ENCODE measurements at places on chromosomes 3 and 15.

- DNase-seq: no peak
Observed at GRCh38 chr3:6435951-6436350, 425.0 kb upstream of the GRM7 start.

DNA sequence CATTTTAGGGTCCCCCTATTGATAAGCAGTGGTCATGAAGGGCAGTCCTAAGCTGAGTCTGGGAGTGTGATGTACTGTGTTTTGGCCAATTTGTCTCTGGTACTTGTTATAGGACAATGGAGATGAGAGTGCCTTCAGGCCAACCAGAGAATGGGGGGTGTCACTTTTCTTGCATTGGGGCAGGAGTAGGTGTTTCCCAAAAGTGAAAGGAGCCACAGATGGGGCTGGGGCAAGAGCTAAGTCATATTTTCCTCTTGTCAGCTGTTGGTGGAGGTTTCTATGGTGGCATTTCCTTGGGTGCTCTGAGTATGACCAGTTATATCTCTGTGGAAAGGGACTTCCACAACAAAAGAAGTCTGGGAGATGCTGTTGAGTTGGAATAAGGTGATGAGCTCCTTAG is 24.7 kb upstream of the BSN start:
- DNase-seq: peak; percentile 54

DNA sequence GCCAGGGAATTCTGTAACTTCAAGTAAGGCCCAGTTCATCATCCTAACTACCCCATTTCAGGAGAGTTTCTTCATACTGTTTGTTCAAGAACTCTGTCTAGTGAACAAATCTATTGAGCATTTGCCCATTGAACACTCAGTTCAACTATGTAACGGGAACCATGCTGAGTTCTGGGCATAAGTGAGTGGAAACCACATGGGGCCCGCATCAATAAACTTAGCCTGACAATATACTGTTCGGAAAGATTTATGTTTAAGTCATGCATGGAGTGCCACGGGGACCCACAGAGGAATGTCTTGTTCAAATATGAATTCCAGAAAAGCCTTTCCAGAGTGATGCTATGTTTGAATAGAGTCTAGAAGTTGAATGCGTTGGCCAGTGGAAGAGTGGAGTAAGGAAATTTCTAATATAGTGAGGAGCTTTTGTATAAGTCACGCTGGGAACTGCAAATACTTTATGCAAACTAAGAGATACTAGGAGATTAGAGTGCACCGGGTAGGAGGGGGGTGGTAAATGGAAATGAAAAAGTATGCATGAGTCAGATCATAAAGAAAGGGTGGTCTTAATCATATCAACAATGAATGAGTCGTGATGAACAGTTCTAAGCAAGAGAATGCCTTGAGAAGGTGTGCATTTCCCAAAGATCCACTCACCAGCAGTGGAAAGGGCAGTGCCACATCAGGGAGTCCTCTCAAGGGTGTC is 279.8 kb downstream of the VPS13C start:
- no peak for DNase-seq

GRCh38 chr15:36797128-36797527 is 217.7 kb downstream of the CDIN1 start:
- DNase-seq: no peak

- DNase-seq: no peak
Observed at GRCh38 chr3:189232790-189233189, 61.0 kb downstream of the TPRG1 start.

DNA sequence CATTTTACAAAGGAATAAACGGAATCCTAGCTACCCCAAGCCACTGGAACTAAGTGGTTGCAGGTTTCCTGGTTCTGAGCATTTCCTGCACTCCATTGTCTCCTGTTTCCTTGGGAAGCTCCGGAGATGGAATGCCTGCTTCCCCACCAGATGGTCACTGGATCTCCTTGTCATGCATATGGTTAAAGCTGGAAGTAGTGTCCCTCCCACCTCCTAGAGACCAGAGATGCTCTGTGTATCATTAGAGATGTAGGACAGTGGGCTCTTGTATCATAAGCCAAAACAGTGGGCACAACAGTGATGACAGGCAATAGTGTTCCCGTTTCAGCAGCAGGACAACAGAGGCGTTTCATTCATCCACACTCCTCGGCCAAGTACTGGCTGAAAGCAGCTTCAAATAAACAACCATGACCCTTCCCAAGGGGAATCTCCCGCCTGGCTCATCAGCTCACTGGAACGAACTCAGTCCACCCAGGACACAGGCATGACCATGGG is 136.2 kb upstream of the EIF1B start:
- no peak for DNase-seq

DNA sequence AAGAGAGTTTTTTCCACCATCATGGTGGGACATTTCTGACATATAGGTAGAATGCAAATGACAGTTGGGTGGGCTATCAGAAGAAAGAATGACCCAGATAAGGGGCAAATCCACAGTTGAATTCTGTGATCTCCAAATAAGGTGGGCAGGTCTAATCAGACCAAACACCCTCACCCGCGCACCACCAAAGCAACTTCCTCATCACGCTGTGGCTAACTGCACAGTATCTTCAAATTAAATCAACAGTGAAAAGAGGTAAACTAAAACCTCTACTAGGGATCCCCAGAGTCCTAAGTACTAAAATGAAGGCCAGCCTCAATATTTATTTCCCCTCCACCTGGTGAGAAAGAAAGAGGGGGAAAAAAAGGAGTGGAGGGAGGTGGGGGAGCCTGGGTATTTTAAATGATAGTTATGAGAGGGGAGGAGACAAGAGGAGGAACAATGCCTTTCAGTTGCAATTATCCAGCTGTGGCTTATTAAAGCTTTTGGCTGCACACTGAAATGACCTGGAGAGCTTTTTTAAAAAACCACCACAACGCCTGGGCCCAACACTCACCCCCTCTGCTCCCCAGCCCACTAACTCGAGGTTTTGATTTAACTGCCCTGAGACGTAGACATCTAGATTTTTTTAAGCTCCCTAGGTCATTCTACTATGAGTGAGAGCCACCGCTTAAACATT is 61.0 kb downstream of the LRIG1 start:
- DNase-seq: no peak

DNA sequence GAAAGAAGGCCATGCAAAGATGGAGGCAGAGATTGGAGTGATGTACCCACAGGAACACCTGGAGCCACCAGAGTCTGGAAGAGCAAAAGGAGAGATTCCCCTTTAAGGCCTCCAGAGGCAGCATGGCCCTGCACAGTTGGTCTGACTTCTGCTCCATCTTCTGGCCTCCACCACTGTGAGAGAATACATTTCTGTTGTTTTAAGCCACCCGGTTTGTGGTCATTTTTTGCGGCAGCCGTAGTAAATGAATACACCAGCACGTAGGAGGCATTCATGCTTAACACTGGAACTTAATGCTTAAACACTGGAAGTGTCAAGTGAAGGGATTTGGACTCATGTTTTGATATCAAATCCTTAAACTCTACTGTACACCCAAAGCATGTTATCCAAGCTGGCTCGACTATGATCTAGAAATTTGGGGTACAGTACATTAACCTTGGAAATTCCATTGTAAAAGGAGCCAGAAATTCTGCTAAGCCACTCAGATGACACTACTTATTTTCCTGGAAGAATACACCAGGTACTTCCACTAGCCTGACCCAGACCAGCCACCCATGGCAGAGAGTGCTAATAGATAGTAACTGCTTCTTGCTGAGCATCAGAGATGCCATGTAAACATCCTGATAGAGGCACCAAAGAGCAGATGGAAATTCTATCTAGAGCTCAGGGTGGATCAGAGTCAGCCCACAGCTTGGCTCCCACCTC is 190.9 kb downstream of the ADAMTS9 start:
- DNase-seq: no peak

DNA sequence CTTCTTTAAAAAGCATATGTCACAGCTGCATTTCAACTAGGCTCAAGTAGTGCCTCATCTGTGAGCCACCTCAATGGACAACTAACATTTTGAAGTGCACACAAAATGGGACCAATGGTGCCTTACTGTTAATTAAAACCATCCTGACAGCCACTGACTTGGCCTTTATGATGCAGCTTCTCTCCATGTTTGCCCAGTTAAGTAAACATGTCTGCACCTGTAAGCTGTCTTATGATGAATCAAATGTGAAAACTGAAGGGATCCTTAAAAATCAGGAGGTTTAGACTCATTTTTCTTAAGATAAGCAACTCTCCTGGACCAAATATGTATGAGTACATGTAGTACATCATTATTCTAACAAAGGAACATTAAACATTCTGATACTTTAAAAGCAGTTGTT is 861.6 kb downstream of the ROBO1 start:
- no peak for DNase-seq

GRCh38 chr3:127699416-127700300 is 26.9 kb downstream of the ABTB1 start:
- no peak for DNase-seq

Measured in stimulated activated naive CD8-positive, alpha-beta T cell treated with anti-CD3 and anti-CD28 coated beads, Interleukin-15, amount 100 ng/mL, for 72 hours (primary cell).